Stimulated activated CD4-positive, alpha-beta T cell treated with anti-CD3 and anti-CD28 coated beads, Interleukin-1b, Interleukin-23, amount 100 ng/mL, for 1 hour (primary cell): ENCODE measurements at places on chromosomes 3 and 15.

DNA sequence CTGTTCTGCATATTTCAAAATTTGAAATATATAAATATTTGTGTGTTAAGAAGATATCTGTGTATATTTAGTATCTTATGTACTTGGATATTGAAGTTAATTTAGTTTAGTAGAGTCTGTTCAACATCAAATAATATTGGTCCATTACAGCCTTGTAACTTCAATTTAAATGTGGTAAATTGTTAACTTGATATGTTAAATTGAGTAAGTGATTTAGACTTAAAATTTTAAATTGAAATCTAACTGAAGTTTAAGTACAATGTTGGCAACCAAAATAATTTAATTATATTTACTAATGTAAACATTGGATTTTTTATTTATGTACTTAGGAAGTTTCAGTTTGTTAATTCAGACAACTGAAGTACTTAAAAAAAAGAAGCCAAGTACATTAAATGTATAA is 343.9 kb upstream of the DNAJC19 start:
- DNase-seq = no peak

GRCh38 chr3:36192901-36193300 is 187.4 kb upstream of the STAC start:
- DNase-seq = no peak

GRCh38 chr15:33315044-33315443 is 4.3 kb downstream of the RYR3 start:
- DNase-seq = no peak

- DNase-seq = no peak
Observed at GRCh38 chr3:126456766-126457388, 18.8 kb downstream of the ZXDC start.

DNA sequence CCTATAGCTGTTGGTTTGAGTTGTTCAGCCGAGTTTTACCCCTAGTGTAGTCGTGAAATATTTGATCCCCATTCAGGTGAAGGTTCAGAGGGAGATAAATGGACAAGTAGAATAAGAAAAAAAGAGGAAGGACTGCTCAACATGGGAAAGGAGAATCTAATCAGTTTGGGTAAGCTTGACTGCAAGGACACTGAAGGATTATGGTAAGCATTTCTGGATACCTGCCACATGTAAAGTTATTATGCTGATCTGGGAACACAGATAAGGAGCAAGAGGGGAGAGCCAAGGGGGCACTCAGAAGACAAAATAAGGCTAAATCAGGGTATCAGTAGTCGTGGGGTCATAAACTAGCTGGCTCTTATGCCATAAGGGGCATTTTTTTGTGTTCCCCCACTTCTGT is 49.9 kb downstream of the TFG start:
- DNase-seq = no peak

DNA sequence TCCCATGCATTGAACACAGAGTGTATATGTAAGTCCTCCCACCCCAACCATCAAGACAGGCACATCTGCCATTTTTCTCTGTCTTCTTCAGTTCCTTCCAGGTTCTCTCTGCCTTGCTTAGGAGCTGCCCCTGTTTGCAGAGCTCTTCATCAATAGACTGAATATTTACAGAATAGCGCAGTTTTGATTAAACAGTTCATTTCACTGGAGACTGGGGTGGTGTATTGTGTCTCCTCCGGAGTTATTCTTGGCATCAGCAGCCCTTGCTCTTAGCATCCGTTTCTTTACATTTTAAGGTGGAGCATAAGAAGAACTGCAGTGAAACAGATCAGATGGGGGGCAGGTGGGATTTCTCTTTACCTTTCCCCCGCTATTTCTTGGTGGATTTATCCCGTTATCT is 87.7 kb downstream of the LIPC start:
- no peak for DNase-seq

GRCh38 chr3:64694114-64694513 is 6.3 kb upstream of the ADAMTS9 start:
- no peak for DNase-seq
